NCI-H1105 treated with DMSO at 0.1 percent for 48 hours (cell line): ENCODE measurements at places on chromosomes 7 and 10.
A peak's percentile ranks its signal among the peaks of the same experiment; 100 is the strongest.

DNA sequence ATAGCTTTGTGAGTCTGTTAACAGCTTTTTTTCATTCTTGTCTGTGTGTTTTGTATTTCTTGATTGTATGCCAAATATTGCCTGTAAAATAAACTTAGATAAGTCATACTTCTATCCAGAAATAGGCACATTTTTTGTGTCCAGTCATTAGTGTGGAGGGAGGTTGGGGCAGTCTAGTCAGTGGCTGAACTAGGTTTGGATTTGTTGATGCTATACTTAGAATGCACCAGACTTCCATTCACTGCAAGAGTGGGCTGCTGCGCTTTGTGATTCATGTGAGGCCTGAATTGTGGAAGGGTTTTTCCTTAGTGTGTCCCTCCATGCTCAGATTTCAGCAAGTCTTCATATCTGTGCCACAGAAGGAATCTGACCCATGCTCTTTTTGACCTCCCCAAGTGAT, 50.0 kb downstream of the TRUB1 start:
- no peak for DNase-seq

DNA sequence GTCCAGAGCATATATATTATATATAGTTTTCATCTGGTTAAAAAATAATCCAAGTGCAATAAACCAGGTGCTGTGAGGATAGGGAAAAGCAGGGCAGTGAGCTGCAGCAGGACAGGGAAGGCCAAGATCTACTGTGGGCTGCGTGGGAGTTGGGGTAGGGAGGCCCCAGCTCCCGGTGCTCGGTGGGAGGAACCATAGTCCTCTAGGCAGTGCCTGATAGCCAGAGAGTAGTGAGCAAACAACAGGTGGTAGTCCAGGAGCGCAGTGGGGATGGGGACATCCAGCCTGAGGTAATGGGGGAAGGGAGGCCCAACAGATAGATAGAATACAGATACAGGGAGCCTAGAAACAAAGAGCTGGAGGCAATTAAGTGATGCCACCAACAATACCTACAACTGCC, 4.1 kb upstream of the BMPR1A start:
- no peak for DNase-seq

- no peak for DNase-seq
Measured at GRCh38 chr7:18655506-18655905, 160.0 kb downstream of the HDAC9 start.

- DNase-seq = peak; percentile 17
Measured at GRCh38 chr10:49700997-49701396, 21.5 kb downstream of the C10orf53 start.

DNA sequence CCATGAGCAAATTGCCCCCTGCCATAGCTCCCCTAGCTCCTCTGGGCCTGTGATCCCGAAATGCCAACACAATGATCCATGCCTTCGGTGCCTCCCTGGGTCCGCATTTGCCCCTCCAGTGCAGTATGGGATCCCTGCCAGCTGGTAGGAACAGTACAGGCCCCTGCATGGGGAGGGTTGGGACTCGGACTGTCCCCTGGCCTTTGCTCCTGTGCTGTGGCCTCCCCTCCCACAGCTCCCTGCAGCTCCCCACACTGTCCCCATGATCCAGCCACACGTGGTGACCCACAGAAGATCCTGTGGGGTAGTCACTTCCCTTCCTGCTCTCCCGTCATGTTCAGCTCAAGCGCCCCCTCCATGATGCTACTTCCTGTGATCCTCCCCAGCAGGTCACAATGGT, 140.3 kb downstream of the MAPK8 start:
- no peak for DNase-seq

DNA sequence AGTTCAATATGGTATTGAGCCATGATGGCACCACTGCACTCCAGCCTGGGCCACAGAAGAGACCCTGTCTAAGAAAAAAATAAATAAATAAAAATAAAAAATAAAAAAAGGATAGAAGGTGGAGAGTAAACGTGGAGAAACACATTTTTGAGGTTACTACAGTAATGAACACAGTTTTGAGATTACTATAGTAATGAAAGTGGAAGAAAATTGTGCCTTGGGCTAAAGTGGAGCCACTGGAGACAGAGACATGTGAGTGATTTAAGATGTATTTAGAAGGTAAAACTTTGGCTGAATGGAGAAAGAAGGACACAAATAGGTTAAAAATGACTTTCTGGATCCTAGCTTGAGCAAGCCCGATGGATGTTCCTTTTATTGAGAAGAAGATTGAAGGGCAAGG, 76.8 kb downstream of the HGF start:
- DNase-seq = no peak

DNA sequence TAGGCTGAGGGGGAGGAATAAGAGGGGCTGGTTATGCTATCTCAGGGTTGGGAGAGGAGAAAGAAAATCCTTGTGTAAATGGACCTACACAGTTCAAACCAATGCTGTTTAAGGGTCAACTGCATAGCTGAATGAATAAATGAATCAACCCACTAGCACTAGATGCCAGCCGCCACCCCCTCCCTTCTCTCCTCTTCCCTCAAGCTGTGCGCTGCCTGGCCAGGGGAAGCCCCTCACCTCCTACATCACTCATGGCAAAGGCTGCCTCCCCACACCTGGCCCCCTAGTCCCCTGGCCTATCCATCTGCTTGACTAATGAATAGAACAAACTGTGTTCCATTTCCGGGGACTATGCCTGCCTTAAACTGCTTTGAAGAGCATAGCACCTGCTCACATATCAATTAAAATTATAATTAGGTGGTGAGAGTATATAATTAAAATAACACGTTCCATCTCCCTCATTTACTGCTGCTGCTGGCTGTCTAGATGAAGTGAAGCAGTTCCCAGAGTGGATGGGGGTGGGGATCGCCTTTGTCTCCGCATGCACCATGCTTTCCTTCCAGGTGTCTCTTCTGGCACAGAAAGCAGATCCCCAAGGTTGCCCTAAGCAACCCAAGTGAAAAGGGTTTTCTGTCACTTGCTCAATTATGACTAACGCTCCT, 32.6 kb downstream of the GRID1 start:
- DNase-seq = peak; percentile 89

GRCh38 chr7:127366680-127367079, 25.8 kb downstream of the ZNF800 start:
- DNase-seq = no peak

- DNase-seq = no peak
Measured at GRCh38 chr7:26153823-26154783, 2.1 kb downstream of the NFE2L3 start.

- DNase-seq = peak; percentile 86
Measured at GRCh38 chr7:82539969-82540368, 96.4 kb upstream of the CACNA2D1 start.

DNA sequence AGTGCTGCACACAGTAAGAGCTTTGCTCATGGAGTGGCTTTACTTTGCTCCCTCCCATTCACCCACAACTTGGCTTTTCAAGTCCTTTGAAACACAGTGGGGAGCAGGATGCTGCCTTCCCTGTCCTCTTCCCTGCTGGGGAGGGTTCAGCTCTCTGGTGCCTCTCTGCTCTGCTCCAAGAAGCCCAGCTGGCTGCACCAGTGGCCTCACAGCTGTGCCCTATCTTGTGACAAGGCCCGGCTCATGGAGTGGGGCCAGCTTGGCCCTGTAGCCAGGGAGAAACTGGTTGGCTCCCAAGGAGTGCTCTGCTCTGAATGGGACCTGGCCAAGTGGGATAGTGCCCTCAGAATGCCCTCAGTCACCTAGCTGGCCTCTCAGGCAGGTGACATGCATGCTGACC, 212.3 kb upstream of the ZMIZ1 start:
- DNase-seq = no peak

GRCh38 chr10:132156382-132156781, 30.4 kb upstream of the DPYSL4 start:
- DNase-seq = no peak

DNA sequence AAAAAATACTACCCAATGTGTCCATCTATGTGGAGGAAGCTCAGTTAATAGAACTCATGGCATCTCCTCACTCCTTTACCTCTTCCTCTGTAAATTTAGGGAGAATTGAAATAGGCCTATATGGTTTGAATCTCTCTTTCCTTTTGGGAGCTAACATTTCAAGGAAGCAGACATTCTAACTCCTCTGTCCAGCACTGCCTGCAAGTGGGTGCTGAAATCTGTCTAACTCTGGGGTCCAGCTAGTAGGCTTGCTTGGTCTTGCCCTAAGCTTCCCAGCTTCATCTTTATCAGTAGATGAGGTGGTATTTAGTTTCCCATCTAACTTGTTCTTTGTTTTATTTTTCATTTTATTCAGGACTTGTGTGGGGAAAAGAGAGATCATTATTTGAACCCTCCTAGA, 23.2 kb downstream of the CYCS start:
- DNase-seq = no peak

DNA sequence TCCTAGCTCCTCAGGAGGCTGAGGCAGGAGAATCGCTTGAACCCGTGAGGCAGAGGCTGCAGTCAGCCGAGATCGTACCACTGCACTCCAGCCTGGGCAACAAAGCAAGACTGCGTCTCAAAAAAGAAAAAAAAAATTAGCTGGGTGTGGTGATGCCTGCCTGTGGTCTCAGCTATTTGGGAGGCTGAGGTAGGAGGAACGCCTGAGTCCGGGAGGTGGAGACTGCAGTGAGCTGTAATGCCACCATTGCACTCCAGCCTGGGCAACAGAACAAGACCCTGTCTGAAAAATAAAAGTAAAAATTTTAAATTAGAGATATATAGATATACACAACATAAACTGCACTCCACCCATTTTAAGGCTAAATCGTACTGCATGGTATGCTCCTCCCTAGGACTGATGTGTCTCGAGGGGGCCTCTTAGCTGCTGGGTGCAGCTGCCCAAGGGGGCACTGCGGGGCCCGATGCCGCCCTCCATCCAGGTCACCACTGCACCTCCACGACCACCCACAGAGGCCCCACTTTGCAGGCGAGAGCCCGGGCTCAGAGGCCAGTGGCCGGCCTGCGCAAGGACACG, 40.9 kb upstream of the FOXK1 start:
- DNase-seq = no peak

DNA sequence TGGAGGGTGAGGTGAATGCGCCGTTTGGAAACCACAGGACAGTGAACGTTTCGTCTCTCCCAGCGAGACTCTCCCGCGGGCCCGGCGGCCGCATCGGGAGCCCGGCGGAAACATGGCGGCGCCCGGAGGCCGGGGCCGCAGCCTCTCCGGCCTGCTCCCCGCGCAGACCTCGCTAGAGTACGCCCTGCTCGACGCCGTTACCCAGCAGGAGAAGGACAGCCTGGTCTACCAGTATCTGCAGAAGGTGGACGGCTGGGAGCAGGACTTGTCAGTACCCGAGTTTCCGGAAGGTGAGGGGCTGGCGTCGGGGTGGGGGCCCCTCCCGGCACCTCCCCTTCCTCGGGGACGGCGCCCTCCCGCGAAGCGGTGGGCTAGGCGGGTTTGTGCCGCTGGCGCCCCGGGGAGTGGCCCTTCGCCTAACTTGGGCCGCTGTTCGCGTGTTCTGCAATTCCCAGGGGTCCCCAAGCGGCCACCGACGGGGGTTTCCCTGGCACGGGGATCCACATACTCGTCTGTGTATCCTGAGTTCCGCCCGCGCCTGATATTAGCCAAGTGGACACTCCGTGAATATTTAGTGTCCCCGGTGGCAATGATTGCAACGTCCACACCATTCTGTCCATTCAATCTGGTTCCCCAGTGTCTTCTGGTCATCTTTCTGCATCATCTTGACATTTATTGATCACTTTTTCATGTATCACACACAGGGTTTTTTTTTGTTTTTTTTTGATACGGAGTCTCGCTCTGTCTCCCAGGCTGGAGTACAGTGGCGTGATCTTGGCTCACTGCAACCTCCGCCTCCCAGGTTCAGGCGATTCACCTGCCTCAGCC, 514 bp downstream of the NHLRC2 start:
- peak; percentile 36 for DNase-seq
